ENCODE measurements at places on chromosomes 3 and 15.

DNA sequence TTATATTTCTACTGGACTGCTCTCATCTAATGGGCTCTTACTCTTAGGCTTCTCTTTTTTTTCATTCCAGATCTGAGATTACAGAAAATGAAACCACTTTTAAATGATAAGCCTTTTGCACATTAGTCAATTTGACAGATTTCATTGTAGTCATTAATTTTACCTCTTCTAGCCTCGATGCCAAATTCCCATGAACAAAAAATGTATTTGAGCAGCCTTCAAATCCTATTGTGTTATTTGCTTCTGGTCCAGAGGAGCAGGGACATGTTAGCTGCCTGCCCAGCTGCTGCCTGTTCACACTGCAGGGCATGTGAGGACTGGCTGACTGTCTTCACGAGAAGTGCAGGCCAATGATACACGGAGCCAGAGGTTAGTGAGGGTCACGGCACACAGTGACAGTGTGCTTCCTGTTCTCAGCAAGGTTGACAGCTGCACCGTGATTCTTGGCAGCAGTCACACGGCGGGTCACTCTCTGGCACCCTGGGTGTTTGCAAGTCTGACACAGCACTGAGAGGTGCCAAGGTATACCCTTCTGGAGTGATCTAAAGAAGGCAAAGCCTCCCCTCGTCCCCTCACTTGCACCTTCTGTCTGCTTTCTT is 40.8 kb downstream of the KAT2B start:
- DNase-seq = no peak

- no peak for DNase-seq
These were observed 28.8 kb upstream of the UBL7 start for GRCh38 chr15:74489518-74490338.

- DNase-seq = no peak
These were observed 712 bp upstream of the MME start for GRCh38 chr3:155079468-155079745.

DNA sequence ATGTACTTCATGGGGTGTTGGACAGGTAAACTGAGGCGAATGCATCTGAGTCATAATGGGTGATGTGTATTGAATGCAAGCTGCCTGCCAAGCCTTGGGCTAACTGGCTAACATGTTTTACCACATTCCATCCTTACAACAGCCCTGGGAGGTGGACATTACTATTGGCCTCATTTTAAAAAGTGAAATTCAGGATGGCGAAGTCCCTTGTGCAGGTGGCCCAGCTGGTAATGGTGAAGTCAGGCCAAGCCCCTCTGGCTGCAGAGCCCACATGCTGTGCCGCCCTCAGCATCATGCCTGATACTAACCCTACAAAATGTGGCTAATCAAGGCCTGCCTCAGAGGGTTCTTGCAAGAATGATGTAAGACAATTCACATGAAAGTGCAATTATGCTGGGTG is 60.0 kb upstream of the CHD2 start:
- DNase-seq = no peak

All from AG09309 (cell line).